ENCODE measurements at places on chromosomes 6 and 20.

- DNase-seq = no peak
These were observed 1.6 kb upstream of the SLC35B3 start for GRCh38 chr6:8436966-8437365.

- no peak for DNase-seq
These were observed 17.8 kb downstream of the SS18L1 start for GRCh38 chr20:62161347-62161746.

- no peak for DNase-seq
These were observed 250.2 kb downstream of the ZNF217 start for GRCh38 chr20:53343448-53343847.

DNA sequence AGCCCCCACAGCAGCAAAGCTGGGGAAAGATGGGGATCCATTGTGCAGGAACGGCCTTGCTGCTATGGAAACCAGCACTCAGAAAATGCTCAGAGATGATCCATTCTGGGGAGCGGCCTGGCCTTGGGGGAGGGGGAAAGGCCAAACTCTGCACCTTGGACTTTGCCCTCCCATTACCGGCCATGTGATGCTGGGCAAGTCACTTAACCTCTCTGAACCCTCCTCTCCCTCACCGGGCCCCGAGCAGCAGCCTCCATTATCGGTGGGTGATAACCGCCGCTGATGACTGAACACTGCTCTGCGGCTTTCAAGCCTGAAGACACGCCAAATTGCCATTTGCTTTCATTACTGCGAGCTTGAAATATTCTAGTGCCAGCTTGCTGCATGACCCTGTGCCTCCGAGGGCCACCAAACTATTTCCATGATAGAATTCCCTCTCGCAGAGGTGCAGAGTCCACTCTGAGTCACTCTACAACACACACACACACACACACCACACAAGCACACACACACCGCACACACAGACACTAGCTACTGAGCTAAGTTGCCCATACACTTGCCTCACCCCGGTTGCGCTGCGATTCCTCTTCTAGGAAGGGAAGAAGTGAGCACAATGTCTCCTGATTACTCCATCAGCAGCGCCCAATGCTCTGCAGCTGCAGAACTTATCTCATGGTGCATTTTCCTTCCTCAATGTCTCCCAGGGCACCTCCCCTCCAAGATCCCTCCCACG, 20.6 kb upstream of the SIRPA start:
- DNase-seq = no peak

GRCh38 chr6:75493400-75494064, at the start of gene FILIP1:
TSS of gene FILIP1 (minus strand) at chr6:75493800. CDS start at chr6:75414972, 78,828 bp downstream.
- peak; percentile 36 for DNase-seq

DNA sequence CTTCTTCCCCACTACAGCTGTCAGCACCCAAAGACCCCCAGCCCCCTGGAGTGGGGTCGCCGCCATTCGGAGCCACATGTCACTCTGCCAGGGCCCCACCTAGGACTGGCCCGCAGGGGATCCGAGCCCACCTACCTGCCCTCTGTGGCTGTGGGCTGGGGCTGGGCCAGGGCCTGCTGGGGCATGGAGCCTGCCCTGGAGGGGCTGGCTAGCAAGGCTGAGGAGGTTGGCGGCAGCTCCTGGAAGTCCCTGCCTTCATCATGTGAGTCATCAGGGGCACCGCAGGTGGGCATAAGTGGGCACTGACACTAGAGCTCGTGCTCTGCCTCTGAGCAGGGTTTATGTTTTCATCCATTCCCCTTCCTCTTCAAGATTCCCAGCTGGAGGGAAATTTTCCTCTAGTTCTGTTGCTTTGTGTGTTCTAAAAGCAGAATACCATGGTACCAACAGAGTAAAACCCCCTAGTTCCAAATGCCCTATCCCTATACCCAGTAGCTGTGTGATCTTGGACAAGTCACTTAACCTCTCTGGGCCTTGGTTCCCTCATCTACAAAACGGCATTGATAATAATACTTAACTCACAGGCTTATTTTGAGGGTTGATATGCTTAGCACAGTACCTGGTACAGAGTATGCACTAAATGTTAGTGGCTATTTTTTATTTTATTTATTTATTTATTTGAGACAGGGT, 8.7 kb upstream of the FANCE start:
- no peak for DNase-seq

DNA sequence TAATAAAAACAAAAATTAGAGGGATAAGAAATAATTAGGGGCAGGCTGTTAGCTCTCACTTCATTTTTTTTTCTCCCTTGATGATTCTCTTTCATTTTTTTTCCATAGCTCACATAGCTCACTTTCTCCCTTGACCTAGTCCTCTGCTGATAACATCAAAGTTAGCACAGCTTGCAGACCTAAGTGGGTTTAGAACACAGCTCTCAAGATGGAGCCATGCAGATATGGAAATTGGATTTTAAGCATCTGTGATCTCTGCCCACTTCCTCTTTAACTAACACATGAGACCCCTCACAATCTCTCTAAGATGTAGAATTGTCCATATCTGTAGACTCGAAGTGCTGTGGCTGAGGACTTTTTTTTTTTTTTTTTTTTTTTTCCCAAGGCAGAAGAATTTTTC, 257.1 kb downstream of the SOX4 start:
- no peak for DNase-seq

DNA sequence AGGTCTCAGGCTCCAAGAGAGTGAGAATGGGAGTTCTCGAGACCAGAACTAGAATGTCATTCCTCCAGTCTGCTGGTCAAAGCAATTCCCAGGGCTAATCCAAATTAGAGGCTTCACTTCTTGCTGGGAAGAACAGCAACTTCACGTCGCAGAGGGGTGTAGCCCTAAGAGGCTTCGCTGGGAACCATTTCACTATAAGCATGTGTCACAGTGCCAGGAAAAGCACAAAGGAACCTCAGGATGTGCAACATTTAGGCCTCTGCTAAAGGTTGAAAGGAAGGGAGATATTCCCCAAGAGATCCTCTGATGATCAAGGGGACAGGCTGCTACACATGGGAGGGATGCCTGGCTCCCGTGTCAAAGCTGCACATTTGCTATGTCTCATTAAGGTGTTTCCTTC, 35.9 kb upstream of the NXT1 start:
- DNase-seq = no peak

DNA sequence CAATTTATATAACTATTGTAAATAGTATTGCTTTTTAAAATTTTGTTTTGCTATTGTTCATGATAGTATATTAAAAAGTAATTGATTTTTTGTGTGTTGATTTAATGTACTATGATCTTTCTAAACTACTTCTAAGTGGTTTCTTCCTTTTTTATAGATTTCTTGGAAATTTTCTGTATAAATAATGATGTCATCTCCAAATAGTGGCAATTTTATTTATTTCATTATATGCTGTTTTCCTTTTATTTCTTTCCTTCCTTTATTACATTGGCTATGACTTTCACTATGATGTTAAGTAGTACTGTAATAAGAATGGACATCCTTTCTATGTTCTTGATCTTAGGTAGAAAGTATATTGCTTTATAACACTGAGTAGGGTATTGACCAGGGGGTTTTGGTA, 451.5 kb upstream of the SPTLC3 start:
- no peak for DNase-seq

DNA sequence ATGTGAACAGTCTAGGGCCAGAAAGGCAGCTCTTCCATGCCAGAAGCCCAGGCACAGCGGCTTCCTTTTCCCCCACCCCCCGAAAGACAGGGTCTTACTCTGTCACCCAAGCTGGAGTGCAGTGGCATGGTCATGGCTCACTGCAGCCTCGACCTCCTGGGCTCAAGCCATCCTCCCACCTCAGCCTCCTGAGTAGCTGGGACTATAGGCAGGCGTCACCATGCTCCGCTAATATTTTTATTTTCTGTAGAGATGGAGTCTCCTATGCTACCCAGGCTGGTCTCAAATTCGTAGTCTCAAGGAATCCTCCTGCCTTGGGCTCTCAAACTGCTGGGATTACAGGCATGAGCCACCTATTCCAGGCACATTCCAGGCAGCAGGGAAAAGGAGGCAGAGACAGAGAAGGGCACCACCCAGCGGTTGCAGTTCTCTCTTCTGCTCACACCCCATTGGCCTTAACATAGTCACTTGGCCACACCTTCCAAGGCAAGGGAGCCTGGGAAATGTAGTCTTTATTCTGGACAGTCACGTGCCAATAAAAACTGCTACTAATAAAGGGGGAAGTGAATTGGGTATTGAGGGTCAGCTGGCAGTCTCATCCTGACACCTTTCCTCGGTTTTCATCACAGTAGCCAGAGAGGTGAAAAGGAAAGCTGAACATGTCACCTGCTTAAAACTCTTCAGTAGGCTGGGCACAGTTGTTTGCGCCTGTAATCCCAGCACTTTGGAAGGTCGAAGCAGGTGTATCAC, 205.9 kb downstream of the ZMYND8 start:
- peak; percentile 32 for DNase-seq

- no peak for DNase-seq
These were observed 2.2 kb upstream of the RRBP1 start for GRCh38 chr20:17684077-17684888.

- no peak for DNase-seq
These were observed 437.4 kb upstream of the JAG1 start for GRCh38 chr20:11111191-11111590.

GRCh38 chr20:47256668-47257236, 99.7 kb downstream of the ZMYND8 start:
- no peak for DNase-seq

DNA sequence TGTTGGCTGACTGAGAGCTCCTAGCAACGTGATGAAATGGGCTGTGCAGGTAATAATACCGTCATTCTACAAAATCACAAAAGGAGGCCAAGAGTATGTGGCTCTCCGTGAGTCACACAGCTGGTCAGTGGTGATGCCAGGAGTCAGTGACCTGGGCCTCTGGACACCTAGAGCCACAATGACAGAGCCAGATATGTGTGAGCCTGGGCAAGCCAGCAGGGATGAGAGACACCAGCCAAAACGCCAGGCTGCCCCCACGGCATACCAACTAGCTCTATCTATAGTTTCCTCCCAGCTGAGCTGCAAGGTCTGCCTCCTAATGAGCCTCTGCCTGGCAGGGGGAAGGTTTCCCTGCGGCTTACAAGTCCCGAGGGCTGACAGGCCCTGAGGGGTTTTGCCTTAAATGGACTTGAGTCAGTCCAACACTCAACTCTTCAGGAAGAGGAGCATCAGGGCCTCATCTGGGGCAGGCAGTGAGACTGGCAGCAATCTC, 70.0 kb downstream of the CPNE5 start:
- no peak for DNase-seq

- no peak for DNase-seq
These were observed 37.9 kb downstream of the AGPAT4 start for GRCh38 chr6:161235776-161236633.

GRCh38 chr6:107600936-107601335, 111.0 kb downstream of the SOBP start:
- DNase-seq = no peak

DNA sequence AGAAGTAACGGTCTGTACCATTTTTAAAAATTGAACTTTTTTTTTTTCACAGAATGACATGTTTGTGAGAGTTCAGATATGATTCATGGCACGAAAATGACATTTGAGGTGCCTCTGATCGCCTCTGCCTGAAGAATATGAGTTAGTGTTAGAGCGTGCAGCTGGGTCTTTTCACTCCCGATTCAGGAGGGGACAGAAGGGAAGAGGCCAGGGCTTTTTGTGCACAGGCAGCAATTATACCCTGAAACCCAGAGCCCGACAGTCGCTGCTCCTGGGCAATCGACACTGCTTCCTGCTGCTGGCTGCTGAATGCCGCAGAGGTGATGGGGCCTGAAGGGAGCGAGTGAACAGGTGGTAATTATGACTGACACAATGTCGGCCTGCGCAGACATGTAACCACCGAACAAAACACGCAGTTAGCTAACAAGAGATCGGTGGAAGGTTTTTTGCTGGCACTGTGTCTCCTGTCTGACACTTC, 652.0 kb upstream of the NOX3 start:
- DNase-seq = no peak

- DNase-seq = no peak
These were observed 96.7 kb downstream of the FYN start for GRCh38 chr6:111776236-111777221.

GRCh38 chr6:87628881-87629280, 38.9 kb downstream of the ORC3 start:
- DNase-seq = no peak

- no peak for DNase-seq
These were observed 21.5 kb downstream of the TRMT11 start for GRCh38 chr6:126007800-126008199.

DNA sequence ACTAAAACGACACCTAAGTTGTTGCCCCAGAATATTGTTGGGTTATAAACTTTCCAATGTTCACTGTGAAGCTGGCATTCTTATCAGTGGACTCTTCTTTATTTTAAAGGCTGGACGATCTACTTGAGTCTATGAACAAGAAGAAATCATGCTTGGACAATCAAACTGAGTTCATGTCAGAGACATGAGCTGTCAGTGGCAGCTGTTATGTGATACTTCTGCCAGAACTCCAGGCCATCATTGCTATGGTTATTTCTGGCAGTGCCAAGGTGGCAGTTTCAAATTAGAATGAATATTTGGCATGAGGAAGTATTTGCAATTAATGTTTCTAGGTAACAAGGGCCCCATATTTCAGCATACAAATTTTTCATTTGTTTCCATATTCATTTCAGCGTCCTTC, 417.3 kb downstream of the LMBRD1 start:
- no peak for DNase-seq

DNA sequence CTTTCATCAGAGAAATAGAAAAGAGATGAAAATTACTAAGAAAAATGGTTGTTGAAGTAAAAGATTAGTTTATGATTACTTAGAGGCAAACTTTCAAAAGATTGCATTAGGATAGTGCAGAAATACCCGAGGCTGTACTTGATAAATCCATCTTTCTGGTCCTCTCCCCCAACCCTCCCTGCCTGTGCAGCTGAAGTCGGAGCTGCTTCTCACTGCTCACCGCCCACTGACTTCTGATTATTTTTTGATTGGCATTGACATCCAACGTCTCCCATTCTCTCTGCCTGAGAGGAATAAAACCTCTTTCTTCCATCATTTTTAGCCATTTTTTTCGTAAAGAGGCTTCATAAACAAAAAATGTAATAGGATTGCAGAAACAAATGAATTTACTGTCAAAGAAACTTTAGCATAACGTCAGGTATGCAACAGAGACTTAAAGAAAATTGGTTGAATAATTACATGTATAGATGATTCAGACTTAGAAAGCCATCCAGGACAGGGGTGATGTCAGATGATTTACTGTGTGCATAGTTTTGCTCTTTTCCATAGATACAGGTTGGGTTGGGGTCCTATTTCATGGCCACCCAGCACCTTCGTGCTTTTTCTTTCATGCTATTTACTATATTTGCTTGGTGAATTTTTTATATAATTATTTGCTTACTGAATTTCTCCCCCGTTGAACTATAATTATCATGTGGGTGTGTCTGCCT, 53.6 kb upstream of the EDN3 start:
- no peak for DNase-seq

All from thoracic aorta (tissue), 2 donors.